ENCODE measurements at places on chromosomes 4 and X.

DNA sequence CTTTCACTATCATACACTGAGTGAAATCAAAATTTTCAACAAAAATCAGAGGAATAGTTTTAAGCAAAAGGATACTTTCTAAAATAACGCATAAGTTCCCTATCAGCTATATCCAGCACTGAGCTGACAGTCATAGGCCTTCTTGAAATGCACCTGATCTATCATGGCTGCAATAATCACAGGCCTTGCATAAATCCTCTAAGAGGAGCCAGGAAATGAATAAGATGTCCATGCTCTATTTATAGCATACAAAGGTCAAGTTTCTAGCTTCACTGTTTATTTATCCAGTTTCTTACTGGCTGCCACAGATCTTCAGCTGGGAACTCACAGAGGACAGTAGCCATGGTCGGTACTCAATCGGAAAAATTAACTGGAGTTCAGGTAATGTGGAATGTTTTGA lies 235.9 kb upstream of the DMD start:
- no peak for DNase-seq

DNA sequence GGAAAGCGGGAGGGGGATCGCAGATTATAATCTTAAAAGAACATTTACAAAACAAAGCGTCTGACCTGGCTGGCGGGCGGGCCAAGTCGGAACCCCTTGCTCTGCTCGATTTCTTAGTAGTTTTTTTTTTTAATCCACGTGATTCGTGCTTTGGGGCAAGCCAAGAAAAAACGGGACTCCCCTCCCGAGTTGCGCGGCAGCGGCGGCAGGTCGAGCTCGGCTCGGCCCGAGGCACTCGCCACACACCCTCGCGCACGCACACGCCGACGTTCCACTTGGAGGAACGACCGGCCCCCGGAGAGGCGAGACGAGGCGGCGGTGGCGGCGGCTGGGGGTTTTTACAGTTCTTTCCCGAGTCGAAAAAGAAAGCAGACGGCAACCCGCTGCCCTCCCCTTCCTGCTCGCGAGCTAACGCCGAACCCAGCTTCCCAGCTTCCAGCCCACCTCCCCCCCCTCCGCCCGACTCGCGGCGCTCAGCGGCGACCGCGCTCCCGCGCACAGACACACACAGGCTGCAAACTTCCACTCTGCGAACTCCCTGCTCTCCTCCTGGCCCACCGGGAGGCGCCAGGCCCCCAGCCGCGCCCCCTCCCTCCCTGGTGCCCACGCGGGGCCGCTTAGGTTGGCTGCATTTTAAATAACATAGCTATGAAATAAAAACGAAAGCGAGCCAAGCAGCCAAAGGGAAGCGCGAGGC lies 1.2 kb downstream of the BCOR start:
- peak; percentile 67 for DNase-seq

DNA sequence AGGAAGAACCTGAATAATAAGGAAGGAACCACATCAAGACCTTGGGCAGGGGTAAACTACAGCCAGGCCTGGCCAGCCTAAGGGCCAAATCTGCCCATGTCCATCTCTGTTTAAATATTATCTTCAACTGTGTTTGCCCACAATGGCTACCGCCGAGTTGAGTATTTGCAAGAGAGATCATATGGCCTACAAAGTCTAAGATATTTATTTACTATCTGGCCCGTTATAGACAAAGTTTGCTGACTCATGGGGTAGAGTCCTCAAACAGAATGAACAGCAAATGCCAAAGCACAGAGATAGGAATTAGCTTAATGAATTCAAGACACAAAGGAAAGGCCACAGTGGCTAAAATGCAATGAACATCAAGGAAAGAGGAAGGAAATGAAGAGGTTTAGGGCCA lies 44.8 kb downstream of the RPS6KA3 start:
- peak; percentile 42 for DNase-seq

GRCh38 chrX:44105228-44105913 lies 132.2 kb upstream of the NDP start:
- DNase-seq: no peak

Data from adipocyte (in vitro differentiated cells).